ENCODE measurements at places on chromosomes 7 and 10. TPM values are rescaled to one million over a fixed set of nuclear protein-coding genes. Genes with fewer than 3 reads are reported as not detected.

DNA sequence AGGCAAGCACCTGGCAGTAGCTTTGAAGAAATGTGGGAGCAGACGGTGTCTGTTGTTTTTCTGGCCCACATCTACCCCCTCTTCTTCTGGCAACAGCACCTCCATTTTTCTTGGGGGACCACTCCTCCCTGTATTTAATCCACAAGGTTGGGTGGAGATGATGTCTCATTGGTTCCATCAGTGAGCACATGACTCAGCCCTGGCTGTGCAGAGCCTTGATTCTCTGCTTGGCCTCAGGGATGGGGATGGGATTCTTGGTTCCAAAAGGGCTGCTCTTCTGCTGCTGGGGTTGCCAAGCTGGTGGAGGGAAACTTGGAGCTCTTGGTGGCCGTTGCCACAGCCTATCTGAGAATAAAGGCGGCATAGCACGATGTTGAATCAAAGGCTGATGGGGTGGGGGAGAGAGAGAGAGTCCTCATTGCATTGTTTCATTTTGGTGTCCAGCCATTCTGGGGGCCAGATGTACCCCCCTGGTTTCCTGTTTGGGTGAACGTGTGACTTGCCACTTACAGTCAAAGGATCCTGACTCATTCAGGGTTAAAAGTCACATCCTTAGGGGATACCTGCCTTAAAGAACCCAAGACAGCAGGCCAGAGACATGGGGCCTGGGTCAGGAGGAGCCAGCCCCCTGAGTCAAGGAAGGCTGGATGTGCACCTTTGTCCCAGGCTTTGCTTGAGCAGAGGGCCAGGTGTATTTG lies 25.9 kb downstream of the GRK5 start:
- no peak for DNase-seq
- no peak overlapping the region for H3K27ac ChIP-seq
- no peak overlapping the region for H3K4me3 ChIP-seq
- peaks cover 24% of the 10 kb centered on the region for H3K4me1 ChIP-seq

- no peak overlapping the region for H3K4me3 ChIP-seq
- peak; percentile 66 for DNase-seq
- H3K27me3 ChIP-seq: no peaks in the 10 kb centered on the region
Observed at GRCh38 chr10:97553575-97554031, 19.0 kb upstream of the ANKRD2 start.

DNA sequence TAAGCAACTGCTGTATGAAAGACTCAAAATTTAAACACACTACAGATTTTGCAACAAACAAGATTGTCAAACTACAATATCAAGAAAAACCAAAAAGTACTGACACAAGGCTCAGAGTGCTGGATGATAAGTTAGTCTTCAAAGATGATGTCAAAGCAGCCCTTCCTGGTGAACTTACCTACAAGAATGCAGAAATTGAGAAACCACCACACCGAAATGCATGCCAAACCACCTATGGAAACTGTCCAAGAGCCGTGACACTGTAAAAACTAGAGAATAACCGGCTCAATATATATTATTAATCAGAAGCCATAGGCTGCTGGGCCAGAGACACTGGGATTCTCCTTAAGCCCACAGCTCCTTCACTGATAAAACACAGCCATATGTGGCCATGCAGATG lies 25.3 kb downstream of the DENND11 start:
- no peaks in the 10 kb centered on the region for H3K4me1 ChIP-seq
- H3K27ac ChIP-seq: no peak overlapping the region
- H3K4me3 ChIP-seq: no peak overlapping the region
- no peak for DNase-seq
- peaks cover 4% of the 10 kb centered on the region for H3K27me3 ChIP-seq

- peak overlapping the region; percentile 29 for H3K27ac ChIP-seq
- no peak for DNase-seq
- peaks cover 9% of the 10 kb centered on the region for H3K4me1 ChIP-seq
- H3K36me3 ChIP-seq: peaks cover 20% of the 10 kb centered on the region
- H3K27me3 ChIP-seq: peaks cover 11% of the 10 kb centered on the region
Observed at GRCh38 chr7:152025937-152026890, 740 bp downstream of the GALNT11 start.

DNA sequence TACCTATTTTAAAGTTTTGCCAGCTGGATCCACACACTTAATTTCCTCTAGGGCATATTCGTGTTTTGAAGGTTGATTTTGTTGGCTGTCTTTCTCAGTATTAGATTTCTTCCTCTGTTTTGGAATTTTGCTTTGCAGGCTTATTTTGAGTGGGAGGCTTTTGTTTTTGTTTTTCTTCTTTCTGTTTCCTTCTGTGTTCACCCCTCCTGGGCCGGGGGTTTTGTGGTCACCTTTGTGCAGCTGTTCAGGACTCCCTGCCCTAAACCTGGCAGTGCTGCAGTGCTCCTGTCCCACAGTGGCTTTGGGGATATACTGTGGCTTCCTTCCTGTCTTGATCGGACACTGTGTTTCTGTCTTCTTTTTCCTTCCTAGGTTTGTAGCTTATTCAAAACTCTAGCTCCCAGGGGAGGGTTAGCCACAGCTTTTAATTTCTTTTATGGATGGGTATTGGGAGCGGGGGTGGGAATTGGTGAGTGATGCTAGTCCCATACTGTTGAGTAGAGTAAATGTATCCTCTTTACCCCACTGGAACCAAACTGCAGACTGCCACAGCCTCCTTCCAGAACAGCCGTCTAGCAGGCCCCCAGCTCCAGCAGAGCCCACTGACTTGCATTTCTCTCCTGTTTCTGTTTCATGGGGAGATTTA lies 228.7 kb upstream of the FZD8 start:
- H3K4me1 ChIP-seq: peaks cover 44% of the 10 kb centered on the region
- H3K27ac ChIP-seq: peak overlapping the region; percentile 25
- H3K27me3 ChIP-seq: no peaks in the 10 kb centered on the region
- DNase-seq: no peak
- H3K36me3 ChIP-seq: peaks cover 6% of the 10 kb centered on the region

DNA sequence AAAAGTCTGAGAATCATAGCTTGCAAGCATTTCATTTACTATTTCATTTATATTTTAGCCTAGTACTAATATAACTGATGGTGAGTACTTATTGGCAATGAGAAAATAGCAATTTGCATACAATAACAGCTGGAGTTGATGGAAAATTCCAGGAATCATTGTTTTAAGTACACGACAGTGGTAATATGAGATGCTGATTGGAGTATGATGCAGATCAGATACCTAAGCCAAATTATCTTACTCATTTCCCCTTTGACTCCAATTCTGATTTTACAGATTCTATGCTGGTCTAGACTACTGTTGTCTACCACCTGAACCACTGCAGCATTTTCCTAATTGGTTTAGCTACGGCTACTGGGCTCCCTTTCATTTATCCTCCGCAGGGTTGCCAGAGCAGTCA lies 36.7 kb downstream of the GNG11 start:
- H3K4me3 ChIP-seq: peak overlapping the region; percentile 36
- H3K4me1 ChIP-seq: peaks cover 40% of the 10 kb centered on the region
- no peaks in the 10 kb centered on the region for H3K36me3 ChIP-seq
- DNase-seq: no peak
- no peaks in the 10 kb centered on the region for H3K27me3 ChIP-seq

- H3K4me1 ChIP-seq: peaks cover 37% of the 10 kb centered on the region
- H3K27me3 ChIP-seq: peaks cover 3% of the 10 kb centered on the region
- DNase-seq: peak; percentile 32
- H3K36me3 ChIP-seq: no peaks in the 10 kb centered on the region
Observed at GRCh38 chr7:151725844-151726651, 150.9 kb downstream of the PRKAG2 start.

DNA sequence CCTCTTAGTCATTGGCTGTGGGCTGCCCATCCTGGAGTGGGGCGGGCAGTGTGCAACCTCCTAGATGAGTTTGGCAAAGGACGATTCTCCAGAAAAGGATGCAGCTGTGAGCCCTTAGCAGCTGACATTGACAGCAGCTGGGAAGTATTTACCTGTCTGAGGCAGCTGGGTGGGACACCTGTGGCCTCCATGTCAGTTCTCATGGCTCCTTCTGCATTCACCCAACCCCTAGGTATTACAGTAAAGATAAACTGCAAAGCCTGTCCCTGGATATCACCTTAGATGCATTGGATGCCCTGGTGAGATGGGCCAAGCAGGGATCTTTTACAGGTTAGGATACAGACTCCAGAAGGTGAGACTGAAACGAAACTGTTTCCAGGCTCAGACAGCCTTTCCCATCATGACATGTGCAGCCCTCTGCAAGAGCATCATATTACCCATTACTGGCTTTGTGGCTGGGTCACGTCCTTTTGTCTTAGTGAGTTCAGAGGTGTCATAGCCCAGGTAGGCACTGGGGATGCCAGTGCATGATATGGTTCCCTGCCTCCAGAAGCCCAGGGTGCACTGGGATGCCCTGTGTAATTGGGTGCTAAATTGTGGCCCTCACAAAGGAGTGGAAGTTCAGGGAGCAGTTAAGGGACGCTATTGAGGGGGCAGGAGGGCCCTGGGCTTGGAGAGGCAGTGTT lies 28.9 kb downstream of the MINDY4 start:
- H3K4me3 ChIP-seq: peak overlapping the region; percentile 53
- H3K36me3 ChIP-seq: peaks cover 17% of the 10 kb centered on the region
- H3K27ac ChIP-seq: peak overlapping the region; percentile 61
- no peak for DNase-seq

GRCh38 chr7:25091176-25091575 lies 33.9 kb downstream of the CYCS start:
- H3K4me3 ChIP-seq: no peak overlapping the region
- no peak overlapping the region for H3K27ac ChIP-seq
- H3K27me3 ChIP-seq: no peaks in the 10 kb centered on the region
- DNase-seq: no peak

- H3K36me3 ChIP-seq: peaks cover 10% of the 10 kb centered on the region
- no peak for DNase-seq
- peaks cover 37% of the 10 kb centered on the region for H3K4me1 ChIP-seq
- no peak overlapping the region for H3K27ac ChIP-seq
Observed at GRCh38 chr10:113071446-113071845, 121.4 kb downstream of the TCF7L2 start.

GRCh38 chr7:2934211-2934731 lies 90.2 kb upstream of the GNA12 start:
- H3K27ac ChIP-seq: no peak overlapping the region
- H3K27me3 ChIP-seq: peaks cover 22% of the 10 kb centered on the region
- H3K36me3 ChIP-seq: no peaks in the 10 kb centered on the region
- peaks cover 8% of the 10 kb centered on the region for H3K4me1 ChIP-seq
- H3K4me3 ChIP-seq: peak overlapping the region; percentile 40

DNA sequence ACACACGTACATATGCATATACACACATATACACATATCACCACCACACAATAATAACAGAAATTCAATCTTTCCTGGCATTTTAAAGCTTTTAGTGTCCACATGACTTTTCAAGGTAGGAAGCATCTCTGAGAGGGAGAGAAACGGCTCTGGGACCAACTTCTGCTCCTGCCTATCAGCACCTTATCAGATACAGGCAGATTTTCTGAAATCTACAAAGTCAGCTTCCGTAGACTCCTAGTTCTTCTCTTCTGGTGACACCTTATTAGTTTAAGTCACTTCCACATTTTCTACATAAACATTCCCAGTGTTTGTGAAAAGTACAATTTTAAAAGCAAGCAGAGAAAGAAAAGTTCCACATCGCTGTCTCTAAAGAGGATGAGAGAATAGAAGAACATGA lies 74.5 kb downstream of the ZNF22 start:
- H3K27ac ChIP-seq: no peak overlapping the region
- no peak overlapping the region for H3K4me3 ChIP-seq
- no peaks in the 10 kb centered on the region for H3K36me3 ChIP-seq
- no peaks in the 10 kb centered on the region for H3K4me1 ChIP-seq
- DNase-seq: no peak
- peaks cover 16% of the 10 kb centered on the region for H3K27me3 ChIP-seq

DNA sequence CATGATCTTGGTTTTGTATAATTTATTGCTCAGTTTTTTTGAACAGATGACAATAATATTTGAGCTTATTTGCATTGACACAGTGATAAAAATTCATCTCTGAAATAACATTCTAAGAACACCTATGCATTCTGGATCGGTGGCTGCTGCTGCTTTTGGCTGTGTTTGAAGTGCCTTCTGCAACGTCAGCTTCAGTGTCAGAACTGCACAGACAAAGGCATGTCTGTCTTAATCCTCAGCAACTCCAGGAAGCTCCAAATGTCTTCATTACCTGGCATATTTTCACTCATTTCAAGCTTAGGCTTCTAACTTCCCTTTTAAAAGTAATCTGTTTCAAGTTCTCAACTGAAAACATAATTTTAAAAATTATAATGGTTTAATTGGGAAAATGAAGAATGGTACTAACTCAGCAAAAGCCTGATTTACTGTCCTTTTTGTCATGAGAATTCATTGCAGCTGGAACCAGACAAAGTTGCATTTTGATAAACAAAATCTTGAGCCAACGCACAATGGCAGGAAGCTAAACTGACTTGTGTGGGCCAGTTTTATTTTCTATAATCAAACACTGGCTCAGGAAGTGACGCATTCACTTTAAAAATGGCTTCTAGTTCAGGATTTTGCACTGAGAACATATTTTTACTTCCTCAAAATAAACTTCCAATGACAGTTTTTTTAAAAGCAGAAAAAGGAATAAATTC lies 38.7 kb downstream of the NPS start:
- no peak for DNase-seq
- H3K4me3 ChIP-seq: no peak overlapping the region

- H3K27me3 ChIP-seq: peaks cover 6% of the 10 kb centered on the region
- H3K4me3 ChIP-seq: peak overlapping the region; percentile 94
- peak overlapping the region; percentile 88 for H3K27ac ChIP-seq
- H3K36me3 ChIP-seq: no peaks in the 10 kb centered on the region
- DNase-seq: peak; percentile 53
Observed at GRCh38 chr10:110872145-110872983, 636 bp downstream of the PDCD4 start.

- H3K4me3 ChIP-seq: no peak overlapping the region
- DNase-seq: no peak
- no peaks in the 10 kb centered on the region for H3K27me3 ChIP-seq
- peaks cover 68% of the 10 kb centered on the region for H3K36me3 ChIP-seq
- peaks cover 44% of the 10 kb centered on the region for H3K4me1 ChIP-seq
Observed at GRCh38 chr10:61929555-61929954, 28.1 kb downstream of the ARID5B start.

- DNase-seq: peak; percentile 5
- H3K27me3 ChIP-seq: peaks cover 60% of the 10 kb centered on the region
- no peak overlapping the region for H3K4me3 ChIP-seq
- H3K4me1 ChIP-seq: no peaks in the 10 kb centered on the region
Observed at GRCh38 chr10:49280001-49280408, 19.0 kb upstream of the C10orf71 start.

- no peaks in the 10 kb centered on the region for H3K4me1 ChIP-seq
- no peaks in the 10 kb centered on the region for H3K36me3 ChIP-seq
- DNase-seq: no peak
- H3K4me3 ChIP-seq: no peak overlapping the region
- H3K27ac ChIP-seq: no peak overlapping the region
- H3K27me3 ChIP-seq: peaks cover 5% of the 10 kb centered on the region
Observed at GRCh38 chr10:33041783-33042437, 83.9 kb upstream of the ITGB1 start.

ZCCHC24 gene
- 33.9 TPM for total RNA-seq

GHRHR gene
- not detected for total RNA-seq

ELOVL3 gene
- total RNA-seq: not detected

MYPN gene
- 74.2 TPM for total RNA-seq

OR13A1 gene
- total RNA-seq: not detected

ZNF503 gene
- 9.3 TPM for total RNA-seq

SEMA3A gene
- 72.3 TPM for total RNA-seq

MMP21 gene
- not detected for total RNA-seq

FANK1 gene
- total RNA-seq: 1.1 TPM

LYZL1 gene
- total RNA-seq: not detected

Data from HFFc6 (cell line).